Hematopoietic multipotent progenitor cell (in vitro differentiated cells): ENCODE measurements at places on chromosomes 4 and X. TPM values are rescaled to one million over a fixed set of nuclear protein-coding genes. Genes with fewer than 3 reads are reported as not detected.

MANBA gene
- 74.6 TPM for total RNA-seq

GC gene
- total RNA-seq: not detected

DNA sequence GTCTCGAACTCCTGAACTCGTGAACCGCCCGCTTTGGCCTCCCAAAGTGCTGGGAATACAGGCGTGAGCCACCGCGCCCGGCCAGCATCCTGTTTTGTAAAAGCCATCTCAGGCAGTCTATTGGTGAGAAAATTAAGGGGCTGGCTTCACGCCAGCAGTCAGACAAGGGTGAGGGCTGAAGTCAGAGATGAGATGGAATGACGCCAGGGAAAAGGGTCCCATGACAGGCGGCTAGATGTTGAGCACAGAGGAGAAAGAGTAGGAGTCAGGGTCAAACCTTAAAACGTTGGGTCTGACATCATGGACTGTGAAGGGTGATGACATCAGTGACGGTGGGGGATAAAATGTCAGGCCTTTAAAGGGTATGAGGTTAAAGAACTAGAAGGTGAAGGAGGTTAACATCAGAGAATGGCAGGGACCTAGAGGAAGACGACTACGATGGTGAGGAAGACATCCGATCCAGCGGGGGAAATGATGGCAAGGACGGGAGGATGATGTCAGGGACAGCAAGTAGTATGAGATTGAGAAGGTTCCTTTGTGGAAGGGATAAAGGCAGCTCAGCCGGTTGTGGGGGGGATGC is 504 bp upstream of the RBM3 start:
- no peak for DNase-seq

GRCh38 chr4:30818541-30818940 is 98.4 kb downstream of the PCDH7 start:
- no peak for DNase-seq

GRCh38 chrX:6981718-6982406 is 165.7 kb upstream of the STS start:
- no peak for DNase-seq

DNA sequence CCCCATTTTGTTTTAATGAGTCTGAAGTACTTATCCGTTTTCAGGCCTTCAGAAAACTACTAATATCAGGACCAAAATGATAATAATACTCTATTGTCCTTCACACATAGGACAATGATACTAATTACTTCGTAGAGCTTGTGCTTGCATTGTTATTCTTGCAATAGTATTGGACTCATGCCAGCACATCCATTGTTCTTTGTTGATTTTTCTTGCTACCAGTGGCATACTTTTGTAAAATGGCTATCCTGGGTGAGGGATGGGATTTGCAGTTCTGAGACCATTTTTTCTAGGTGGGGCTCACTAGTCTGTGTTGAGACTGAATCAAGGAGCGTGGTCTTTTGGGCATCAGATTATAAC is 195.3 kb downstream of the MAML3 start:
- DNase-seq: no peak

DNA sequence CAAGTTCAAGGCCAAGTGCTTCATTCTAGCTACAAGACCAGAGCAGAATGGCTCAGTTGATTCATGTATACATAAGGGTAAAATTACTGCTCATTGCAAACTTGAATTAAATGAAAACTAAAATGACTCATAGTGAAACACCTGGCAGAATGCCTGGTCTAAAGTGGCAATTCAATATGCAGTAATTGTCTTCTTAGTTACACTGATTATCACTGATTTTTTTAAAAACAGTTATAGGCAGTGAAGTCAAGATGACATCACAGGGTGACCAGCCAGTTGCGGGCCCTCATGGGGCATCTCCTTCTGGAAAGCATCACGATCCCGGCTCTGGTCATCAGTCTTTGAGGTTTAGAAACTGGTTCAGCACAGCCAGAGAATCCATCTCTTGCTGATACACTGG is 154.2 kb downstream of the RAB28 start:
- no peak for DNase-seq
